ENCODE measurements at places on chromosomes 2 and 18.

GRCh38 chr18:77062518-77063003 lies 70.0 kb downstream of the MBP start:
- peaks cover 86% of the 10 kb centered on the region for H3K4me1 ChIP-seq
- H3K27me3 ChIP-seq: no peaks in the 10 kb centered on the region
- H3K27ac ChIP-seq: peak overlapping the region; percentile 89
- H3K4me3 ChIP-seq: peak overlapping the region; percentile 71
- DNase-seq: peak; percentile 95

GRCh38 chr2:62189196-62189595 lies 6.7 kb upstream of the B3GNT2 start:
- no peaks in the 10 kb centered on the region for H3K4me1 ChIP-seq
- no peak overlapping the region for H3K27ac ChIP-seq
- H3K4me3 ChIP-seq: no peak overlapping the region

DNA sequence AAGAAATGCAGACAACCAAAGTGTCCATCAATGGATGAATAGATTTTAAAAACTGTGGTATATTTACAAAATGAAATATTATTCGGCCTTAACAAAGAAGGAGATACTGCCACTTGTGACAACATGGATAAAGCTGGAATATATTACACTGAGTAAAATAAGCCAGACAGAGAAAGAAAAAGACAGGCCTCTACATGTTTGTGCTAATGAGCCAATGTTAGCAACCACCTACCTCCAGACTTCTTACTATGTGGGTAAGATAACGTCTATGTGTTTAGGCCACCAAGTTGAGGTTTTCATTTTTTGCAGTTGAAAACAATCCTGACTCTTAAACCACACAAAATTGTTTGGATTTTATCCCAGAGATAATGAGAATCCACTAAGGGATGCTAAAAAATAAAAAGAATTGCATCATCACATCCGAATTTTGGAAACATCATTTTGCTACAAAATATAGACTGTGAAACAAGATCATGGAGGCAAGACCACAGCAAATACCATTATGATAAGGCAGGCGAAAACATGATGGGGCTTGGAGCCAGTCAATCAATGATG lies 47.0 kb downstream of the EVA1A start:
- H3K36me3 ChIP-seq: no peaks in the 10 kb centered on the region
- H3K4me1 ChIP-seq: no peaks in the 10 kb centered on the region
- no peak overlapping the region for H3K27ac ChIP-seq
- H3K4me3 ChIP-seq: no peak overlapping the region
- no peak for DNase-seq
- no peaks in the 10 kb centered on the region for H3K27me3 ChIP-seq

DNA sequence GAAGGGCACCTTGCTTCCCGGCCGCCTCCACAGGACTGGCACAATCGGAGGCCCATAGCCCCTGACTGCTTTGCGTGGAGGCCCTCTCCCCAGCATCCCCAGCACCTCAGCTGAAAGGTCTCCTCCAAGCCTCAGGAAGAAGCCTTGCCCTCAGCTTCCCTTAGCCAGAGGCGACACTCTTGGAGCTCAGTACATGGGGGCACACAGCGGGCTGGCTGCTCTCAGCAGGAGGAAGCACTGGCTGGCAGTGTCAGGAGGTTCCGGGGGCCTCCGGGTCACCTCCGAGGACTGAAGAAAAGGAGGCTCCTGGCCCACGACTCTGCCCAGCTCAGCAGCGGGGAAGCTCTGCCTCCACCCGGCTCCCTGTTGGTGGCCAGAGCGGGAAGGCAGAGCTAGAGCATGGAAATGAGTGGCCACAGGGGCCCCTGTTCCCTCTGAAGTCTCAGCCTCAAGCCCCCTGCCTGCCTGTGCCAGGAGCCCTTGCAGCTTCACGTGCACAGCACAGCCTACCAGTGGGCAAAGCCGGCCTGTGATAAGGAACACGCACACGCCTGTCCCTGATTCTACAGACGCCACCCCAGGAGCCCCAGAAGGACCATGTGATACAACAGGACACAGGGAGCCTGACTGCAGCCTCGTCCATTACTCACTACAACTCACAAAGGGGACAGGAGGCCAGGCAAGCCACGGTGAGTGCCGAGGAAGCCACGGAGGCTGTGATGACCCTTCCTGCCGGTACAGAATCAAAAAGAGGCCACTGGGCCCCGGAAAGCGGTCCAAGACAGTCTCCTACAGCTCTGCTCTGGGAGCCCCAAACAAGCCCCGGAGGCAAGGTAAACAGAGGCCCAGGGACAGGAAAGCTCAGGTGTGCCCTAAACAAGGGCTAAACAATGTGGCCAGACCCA lies 15.5 kb downstream of the HDAC4 start:
- no peaks in the 10 kb centered on the region for H3K36me3 ChIP-seq
- H3K4me1 ChIP-seq: peaks cover 17% of the 10 kb centered on the region
- DNase-seq: no peak
- no peak overlapping the region for H3K27ac ChIP-seq

GRCh38 chr2:39679805-39680204 lies 14.1 kb downstream of the TMEM178A start:
- H3K27me3 ChIP-seq: peaks cover 5% of the 10 kb centered on the region
- no peak overlapping the region for H3K27ac ChIP-seq
- H3K36me3 ChIP-seq: no peaks in the 10 kb centered on the region
- H3K4me1 ChIP-seq: no peaks in the 10 kb centered on the region

GRCh38 chr18:293536-293935 lies 25.7 kb upstream of the THOC1 start:
- H3K27ac ChIP-seq: no peak overlapping the region
- no peak overlapping the region for H3K4me3 ChIP-seq
- DNase-seq: no peak

DNA sequence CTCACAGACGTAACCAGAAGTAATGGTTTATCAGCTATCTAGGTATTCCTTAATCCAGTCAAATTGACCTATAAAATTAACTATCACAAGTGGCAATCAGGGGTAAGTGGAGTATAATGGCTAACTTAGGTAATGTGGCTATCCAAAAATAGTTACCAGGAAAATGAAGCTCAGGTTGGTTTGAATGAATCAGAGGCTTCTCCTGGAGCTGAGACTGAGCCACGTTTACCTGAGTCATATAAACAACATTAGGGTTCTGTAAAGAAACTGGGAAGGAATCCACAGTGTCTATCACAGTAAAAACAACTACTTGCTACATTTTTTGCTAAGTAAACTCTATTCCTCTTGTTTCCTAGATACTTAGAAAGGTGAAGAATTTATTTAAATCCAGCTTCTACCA lies 236.0 kb upstream of the SPHKAP start:
- H3K27me3 ChIP-seq: no peaks in the 10 kb centered on the region
- H3K4me1 ChIP-seq: no peaks in the 10 kb centered on the region
- H3K36me3 ChIP-seq: no peaks in the 10 kb centered on the region

DNA sequence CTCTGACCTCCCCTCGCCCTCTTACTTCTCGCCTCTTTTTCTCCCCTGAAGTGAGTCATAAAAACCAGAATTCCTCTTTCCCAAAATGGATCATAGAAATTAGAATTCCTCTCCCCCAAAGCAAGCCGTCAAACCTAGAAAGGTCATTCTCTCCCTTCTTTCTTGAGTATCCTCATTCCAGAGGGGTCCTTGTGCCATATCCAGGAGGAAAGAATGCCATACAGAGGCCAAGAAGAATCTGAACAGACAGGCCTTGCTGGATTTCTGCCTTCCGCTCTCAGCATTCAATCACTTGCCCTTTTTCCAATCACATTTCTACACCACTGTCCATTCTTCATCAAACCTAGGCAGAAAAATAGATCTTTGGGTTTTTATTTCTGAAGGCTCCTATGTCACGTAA lies 31.1 kb upstream of the MAPK4 start:
- no peak overlapping the region for H3K4me3 ChIP-seq
- H3K4me1 ChIP-seq: no peaks in the 10 kb centered on the region
- H3K27me3 ChIP-seq: no peaks in the 10 kb centered on the region
- no peaks in the 10 kb centered on the region for H3K36me3 ChIP-seq

GRCh38 chr2:197560146-197560665 lies 44.3 kb downstream of the MOB4 start:
- H3K4me3 ChIP-seq: no peak overlapping the region
- no peak for DNase-seq
- H3K27me3 ChIP-seq: no peaks in the 10 kb centered on the region
- no peak overlapping the region for H3K27ac ChIP-seq
- H3K4me1 ChIP-seq: no peaks in the 10 kb centered on the region
- peaks cover 6% of the 10 kb centered on the region for H3K36me3 ChIP-seq

DNA sequence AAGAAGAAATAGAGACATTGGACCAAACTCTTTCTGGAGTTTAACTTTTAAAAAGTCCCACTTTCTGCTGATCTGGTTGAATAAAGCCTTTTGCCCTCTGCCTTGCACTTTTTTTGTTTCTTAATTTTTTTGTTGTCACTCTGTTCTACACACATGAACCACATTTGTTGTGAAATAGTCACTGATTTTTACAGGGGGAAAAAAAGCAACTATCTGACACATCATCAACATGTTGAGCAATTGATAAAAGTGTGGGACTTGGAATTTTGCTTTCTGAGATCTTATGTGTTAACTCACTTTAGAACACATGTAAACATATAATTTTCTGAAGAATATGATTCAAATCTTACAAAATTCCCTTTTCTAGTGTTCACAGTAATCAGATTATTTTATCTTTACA lies 414.8 kb upstream of the FIGN start:
- no peak overlapping the region for H3K4me3 ChIP-seq
- H3K4me1 ChIP-seq: no peaks in the 10 kb centered on the region
- H3K27ac ChIP-seq: no peak overlapping the region
- no peaks in the 10 kb centered on the region for H3K36me3 ChIP-seq
- no peaks in the 10 kb centered on the region for H3K27me3 ChIP-seq

DNA sequence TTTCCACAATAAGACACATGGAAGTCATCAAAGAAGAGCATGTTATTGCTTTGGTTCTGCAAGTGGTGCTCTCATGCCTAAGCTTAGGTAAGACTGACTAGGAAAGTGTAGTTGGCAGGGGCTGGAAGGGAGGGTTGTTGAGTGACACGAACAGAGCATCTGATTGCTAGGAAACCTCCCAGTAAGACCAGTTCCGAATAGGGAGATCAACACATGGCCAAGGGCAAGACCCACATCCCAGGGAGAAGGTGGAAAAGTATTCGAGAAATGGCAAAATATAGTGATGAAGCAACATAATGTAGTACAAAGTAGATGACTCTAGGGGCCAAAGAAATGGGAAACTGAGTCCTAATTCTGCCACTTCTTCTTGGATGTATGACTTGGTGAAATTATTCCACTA lies 33.8 kb upstream of the FMNL2 start:
- no peaks in the 10 kb centered on the region for H3K4me1 ChIP-seq
- no peak overlapping the region for H3K27ac ChIP-seq
- no peaks in the 10 kb centered on the region for H3K36me3 ChIP-seq
- H3K27me3 ChIP-seq: peaks cover 3% of the 10 kb centered on the region
- no peak overlapping the region for H3K4me3 ChIP-seq

GRCh38 chr2:189783927-189784867 lies at the start of the genes ORMDL1 and PMS1:
TSS of gene ORMDL1 (minus strand) at chr2:189784339. CDS start at chr2:189782595, 1,744 bp downstream.
TSS of gene PMS1 (plus strand) at chr2:189784450. CDS start at chr2:189791810, 7,360 bp downstream.
- no peaks in the 10 kb centered on the region for H3K27me3 ChIP-seq
- H3K4me1 ChIP-seq: peaks cover 38% of the 10 kb centered on the region
- peaks cover 18% of the 10 kb centered on the region for H3K36me3 ChIP-seq
- H3K27ac ChIP-seq: peak within 1 kb of the TSS; percentile 95
- peak within 1 kb of the TSS; percentile 92 for H3K4me3 ChIP-seq
- DNase-seq: peak; percentile 95

GRCh38 chr2:46304635-46305034 lies 7.4 kb downstream of the EPAS1 start:
- H3K4me3 ChIP-seq: peak overlapping the region; percentile 52
- peaks cover 27% of the 10 kb centered on the region for H3K27me3 ChIP-seq
- peaks cover 20% of the 10 kb centered on the region for H3K4me1 ChIP-seq
- H3K27ac ChIP-seq: no peak overlapping the region

DNA sequence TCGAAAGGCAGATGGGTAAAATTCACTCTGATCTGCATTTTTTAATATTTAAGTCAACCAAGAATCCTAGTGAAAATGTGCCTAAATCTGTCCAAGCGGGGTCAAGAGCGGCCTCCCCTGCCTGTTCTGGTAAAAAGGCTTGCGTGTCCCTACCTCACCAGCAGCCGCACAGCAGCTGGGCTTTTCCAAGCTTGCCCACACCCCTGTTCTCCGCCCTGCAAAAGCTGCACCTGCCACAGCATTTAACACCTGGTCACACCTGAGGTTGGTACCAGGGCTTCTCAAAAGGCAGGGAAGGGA lies 25.8 kb upstream of the TMEM182 start:
- H3K4me3 ChIP-seq: peak overlapping the region; percentile 97
- no peaks in the 10 kb centered on the region for H3K27me3 ChIP-seq
- DNase-seq: no peak
- H3K4me1 ChIP-seq: peaks cover 27% of the 10 kb centered on the region

DNA sequence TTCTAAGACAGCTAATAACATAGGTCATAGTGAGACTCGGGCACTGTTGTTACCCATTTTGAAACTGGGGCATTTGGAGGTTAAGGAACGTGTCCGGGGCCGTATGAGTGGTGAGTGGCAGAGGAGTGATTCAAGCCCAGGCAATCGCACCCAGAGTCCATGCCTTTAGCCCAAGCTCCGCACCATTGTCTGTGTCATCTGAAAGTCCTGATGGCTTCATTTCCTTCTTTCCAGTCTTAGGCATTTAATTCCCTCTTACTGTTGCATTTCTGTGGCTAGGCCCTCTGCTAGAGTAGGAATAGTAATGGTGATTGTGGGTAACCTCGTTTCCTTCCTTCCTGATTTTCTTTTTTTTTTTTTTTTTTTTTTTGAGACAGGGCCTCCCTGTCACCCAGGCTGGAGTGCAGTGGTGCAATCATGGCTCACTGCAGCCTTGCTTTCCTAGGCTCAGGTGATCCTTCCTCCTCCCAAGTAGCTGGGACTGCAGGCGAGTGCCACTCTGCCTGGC lies 49.8 kb upstream of the ASB1 start:
- no peaks in the 10 kb centered on the region for H3K36me3 ChIP-seq
- H3K27ac ChIP-seq: no peak overlapping the region
- H3K27me3 ChIP-seq: no peaks in the 10 kb centered on the region
- no peak overlapping the region for H3K4me3 ChIP-seq
- H3K4me1 ChIP-seq: peaks cover 18% of the 10 kb centered on the region

GRCh38 chr2:181305301-181306123 lies 151.7 kb upstream of the ITGA4 start:
- peak overlapping the region; percentile 80 for H3K27ac ChIP-seq
- no peaks in the 10 kb centered on the region for H3K27me3 ChIP-seq
- peak overlapping the region; percentile 59 for H3K4me3 ChIP-seq
- no peaks in the 10 kb centered on the region for H3K36me3 ChIP-seq
- no peak for DNase-seq

GRCh38 chr2:173427887-173428668 lies 73.4 kb downstream of the CDCA7 start:
- H3K4me3 ChIP-seq: no peak overlapping the region
- H3K27ac ChIP-seq: no peak overlapping the region
- H3K36me3 ChIP-seq: no peaks in the 10 kb centered on the region

- no peak for DNase-seq
- H3K27me3 ChIP-seq: no peaks in the 10 kb centered on the region
- no peak overlapping the region for H3K4me3 ChIP-seq
- H3K27ac ChIP-seq: no peak overlapping the region
Measured at GRCh38 chr2:127208313-127208712, 11.8 kb downstream of the CYP27C1 start.

GRCh38 chr2:160105366-160105765 lies 43.0 kb upstream of the PLA2R1 start:
- H3K36me3 ChIP-seq: no peaks in the 10 kb centered on the region
- DNase-seq: no peak
- no peaks in the 10 kb centered on the region for H3K4me1 ChIP-seq
